NCI-H1105 treated with DMSO at 0.1 percent for 48 hours (cell line): ENCODE measurements at places on chromosomes 6 and 20.

- peak; percentile 33 for DNase-seq
Observed at GRCh38 chr6:124823240-124824111, 138.8 kb upstream of the RNF217 start.

DNA sequence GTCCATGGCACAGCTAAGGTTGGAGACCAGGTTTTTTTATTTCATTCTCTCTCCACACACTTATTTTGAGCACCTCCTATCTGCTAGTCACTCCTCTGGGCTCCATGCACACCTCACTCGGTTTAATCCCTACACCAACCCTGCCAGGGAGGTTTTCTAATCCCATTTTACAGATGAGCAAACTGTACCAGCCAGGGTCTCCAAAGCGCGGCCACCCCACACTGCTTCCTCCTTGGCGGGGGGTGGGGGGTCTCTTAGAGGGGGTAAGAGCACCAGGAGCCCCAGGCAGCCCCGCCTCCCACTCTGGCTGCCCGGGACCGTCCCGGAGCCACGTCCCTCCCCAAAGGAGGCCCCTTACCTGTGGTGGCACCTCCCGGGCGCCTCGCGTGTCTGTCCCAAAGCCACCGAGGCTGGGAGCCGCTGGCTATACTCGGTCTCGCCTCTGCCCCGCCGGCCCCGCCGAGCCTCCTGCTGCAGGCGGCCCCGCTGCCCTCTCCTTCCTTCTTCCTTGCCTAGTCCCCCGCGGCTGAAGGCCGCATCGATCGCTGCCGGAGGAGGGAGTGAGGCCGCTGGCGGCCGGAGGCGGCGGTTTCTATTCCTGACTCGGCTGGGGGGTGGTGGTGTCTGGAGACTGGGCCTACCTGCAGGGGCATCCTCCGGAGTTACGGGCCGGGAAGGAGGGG lies at the start of gene KCNS1:
KCNS1 (minus strand) TSS at position 565 of the 683 bp plus-strand sequence. CDS start 1,891 bp downstream, outside the sequence.
- DNase-seq: no peak

GRCh38 chr6:15854826-15855710 lies 192.2 kb upstream of the DTNBP1 start:
- no peak for DNase-seq

DNA sequence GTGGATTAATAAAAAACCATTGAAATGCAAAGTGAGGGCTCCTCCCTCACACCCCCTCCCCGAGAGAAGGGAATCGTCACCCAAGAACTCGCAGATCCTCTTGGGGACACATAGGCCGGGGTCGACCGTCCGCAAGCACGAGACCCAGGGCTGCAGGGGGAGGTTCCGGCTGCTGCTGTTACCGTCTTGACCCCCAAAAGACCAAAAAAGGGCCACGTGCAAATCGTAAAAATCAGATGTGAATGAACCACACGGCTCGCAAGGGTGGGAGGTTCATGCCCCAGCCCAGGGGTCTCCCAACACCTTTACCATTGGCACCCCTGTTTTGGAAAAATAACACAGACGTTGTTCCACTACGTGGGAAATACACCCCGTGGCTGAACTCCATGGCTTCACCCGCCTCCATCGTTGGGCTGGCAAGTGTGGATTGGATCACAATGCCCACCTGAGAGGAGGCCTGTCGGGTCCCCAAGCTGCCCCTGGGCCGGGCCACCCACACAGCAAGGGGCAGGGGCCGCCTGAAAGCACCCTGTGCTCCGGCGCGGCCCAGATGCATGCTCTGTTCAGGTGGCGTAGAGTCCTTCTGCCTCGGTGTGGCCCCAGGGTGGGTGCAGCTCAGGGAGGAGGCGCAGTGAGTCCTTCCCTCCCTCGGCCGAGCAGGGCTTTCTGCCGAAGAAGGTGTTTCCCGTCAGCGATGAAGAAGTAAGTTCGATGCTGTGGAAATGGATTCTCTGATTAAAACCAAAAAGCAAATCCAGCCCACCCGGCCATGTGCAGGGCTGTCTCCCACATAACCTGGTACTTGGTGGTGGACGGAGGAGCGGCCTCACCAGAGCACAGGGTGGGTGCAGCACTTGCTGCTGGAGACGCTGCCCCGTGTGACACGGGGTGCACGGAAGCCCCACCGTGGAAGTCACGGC lies 85.0 kb downstream of the YTHDF1 start:
- DNase-seq: no peak

DNA sequence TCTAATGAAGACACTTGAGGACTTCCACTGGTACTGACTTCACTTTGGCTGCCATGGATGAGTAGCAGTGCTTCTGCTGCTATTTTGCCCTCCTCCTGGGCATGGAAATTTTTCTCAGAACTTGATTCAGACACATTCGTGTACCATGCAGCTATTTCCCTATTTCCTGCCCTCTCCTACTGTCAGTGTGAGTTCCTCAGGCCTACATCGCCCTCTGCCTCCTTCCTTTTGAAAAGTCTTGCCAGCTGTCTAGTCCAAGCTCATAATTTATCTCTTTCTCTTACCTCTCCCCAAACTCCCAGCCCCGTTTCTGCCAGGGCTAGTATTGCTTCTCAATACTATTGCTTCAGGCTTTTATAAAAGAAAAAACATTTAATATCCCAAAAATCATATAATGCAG lies 470.2 kb downstream of the ADGRB3 start:
- DNase-seq: no peak

- no peak for DNase-seq
Observed at GRCh38 chr6:53850527-53850926, 55.7 kb downstream of the LRRC1 start.
